ENCODE measurements at places on chromosomes 3 and 15.

GRCh38 chr3:97201814-97202213 lies 387.4 kb downstream of the EPHA6 start:
- DNase-seq: no peak

GRCh38 chr3:190645932-190646460 lies 132.1 kb downstream of the IL1RAP start:
- no peak for DNase-seq

- no peak for DNase-seq
Observed at GRCh38 chr3:63442918-63443317, 164.8 kb downstream of the SYNPR start.

- no peak for DNase-seq
Observed at GRCh38 chr15:55791551-55792400, 48.8 kb upstream of the PRTG start.

GRCh38 chr15:72967811-72968530 lies 84.3 kb upstream of the NEO1 start:
- no peak for DNase-seq

DNA sequence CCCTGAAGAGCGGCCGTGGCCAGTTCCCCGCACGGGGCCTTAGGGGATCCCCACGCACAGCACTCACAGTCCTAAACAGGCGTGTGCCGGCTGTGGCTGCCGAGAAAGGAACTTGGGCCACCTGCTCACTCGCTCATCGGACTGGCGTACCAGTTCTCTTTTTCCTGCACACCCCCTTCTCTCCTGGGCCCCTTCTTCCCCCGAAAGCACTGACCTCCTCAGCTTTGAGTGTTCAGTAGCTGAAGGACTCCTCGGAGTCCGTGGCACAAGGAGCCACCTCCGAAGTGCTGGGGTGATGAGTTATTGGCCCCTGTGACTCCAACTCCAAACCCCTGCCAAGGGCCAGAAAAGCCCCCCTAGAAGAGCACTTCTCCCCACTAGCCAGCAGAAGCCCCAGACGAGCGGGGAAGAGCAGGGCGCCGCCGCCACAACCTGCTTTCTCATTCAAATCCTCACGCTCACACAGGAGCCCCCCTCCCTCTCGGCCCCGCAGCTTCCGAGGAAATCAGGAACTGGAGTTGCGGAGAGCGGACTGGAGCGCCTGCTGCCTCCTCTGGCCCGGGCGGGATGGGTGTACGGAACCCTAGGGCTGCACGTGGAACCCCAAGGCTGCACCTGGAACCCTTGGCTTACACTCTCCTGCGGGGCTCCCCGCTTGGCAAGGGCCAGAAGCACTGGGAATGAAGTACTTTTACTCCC lies at the start of gene PLCH1:
Gene PLCH1, minus strand, starts transcription at position 446 of the 699 bp plus-strand sequence. CDS start 40,847 bp downstream, outside the sequence.
- DNase-seq: no peak

- no peak for DNase-seq
Observed at GRCh38 chr3:13723676-13724207, 156.1 kb downstream of the WNT7A start.

- DNase-seq: no peak
Observed at GRCh38 chr3:17469954-17470353, 272.5 kb downstream of the TBC1D5 start.

GRCh38 chr15:49152552-49153312 lies 2.7 kb downstream of the COPS2 start:
- no peak for DNase-seq

DNA sequence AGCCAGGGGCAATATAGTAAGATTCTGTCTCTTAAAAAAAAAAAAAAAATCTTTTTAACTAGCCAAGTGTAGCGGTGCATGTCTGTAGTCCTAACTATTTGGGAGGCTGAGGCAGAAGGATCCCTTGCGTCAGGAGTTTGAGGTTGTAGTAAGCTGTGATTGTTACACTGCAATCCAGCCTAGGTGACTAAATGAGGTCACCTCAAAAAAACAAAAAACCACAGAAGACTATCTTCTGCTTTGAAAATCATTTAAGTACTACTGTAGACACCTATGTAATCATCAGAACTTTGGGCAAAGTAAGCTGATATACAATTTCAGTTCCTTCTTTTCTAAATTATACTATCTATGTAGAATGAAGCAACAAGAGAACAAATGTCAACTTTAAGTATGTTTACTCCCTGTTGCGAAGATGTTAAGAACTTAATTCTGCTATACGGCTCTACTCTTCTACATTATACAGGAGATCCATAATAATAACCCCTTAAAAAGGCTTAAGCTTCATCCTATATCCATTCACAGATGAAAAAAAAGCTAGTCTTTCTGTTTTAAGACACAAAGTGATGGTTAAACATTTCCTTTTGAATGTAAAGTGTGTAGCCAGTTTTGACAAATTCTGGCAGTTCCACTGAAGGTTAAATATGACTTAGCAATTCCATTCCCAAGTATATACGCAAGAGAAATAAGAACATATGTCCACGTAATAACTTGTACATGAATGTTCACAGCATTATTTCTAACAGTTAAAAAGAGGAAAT lies 15.2 kb downstream of the DAZL start:
- no peak for DNase-seq

DNA sequence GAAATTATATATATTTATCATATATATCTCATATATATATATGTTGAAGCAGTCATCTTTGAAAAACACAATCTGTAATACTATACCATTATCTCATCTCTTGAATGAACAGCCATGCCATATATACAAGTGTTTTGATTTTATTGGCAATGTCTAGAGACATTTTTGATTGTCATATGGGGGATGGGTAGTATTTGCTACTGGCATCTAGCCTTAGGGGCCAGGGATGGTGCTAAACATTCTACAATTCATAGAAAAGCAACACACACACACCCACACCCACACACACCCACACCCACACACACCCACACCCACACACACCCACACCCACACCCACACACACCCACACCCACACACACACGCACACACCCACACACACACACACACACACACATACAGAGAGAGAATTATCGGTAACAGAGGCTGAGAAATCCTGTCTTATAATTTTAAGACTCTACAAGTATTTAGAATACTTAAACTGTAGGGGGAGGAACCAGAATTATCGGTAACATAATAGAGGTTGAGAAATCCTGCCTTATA lies 11.1 kb upstream of the PIK3R4 start:
- no peak for DNase-seq

DNA sequence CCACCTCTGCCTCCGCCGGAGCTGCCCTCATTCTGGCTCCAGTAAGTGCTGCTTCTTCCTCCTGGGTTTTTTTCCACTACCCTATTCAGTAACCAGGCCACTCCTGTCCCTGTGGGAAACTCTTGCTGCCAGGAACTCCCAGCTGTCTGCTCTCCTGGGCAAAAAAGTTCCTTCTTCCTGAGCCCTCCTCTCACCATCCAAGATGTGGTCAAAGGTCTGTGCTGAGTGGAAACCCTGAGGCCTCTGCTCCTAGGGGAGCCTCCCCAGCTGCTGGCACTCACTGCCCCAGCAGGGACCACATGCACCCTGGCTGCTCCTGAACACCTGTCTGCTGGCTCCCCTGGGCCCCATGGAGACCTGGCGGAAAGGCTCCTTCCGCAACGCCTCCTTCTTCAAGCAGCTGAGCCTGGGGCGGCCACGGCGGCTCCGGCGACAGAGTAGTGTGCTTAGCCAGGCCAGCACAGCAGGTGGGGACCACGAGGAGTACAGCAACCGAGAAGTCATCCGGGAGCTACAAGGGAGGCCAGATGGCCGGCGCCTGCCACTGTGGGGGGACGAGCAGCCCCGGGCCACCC lies 454 bp downstream of the C15orf62 start:
- no peak for DNase-seq

DNA sequence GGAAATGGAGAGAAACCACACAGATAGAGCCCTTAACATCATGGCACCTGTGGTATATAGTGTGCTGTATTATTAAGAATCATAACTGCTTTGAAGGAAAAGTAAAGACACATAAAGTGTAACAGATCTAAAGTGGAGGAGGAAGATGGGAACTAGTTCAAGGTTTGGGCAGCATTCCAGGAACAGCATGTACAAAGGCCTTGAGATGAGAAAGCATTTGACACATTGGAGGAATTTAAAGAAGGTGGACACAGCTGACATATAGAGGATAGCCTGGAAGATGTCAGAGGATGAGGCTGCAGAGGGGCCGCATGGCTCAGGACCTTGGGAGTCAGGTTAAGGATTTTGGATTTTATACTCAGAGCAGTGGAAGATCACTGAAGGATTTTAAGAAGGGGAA lies 39.0 kb downstream of the LRTM1 start:
- DNase-seq: no peak

GRCh38 chr15:86193716-86194380 lies 114.2 kb downstream of the AGBL1 start:
- no peak for DNase-seq

GRCh38 chr3:72485641-72486040 lies 362.6 kb downstream of the SHQ1 start:
- DNase-seq: no peak

- no peak for DNase-seq
Observed at GRCh38 chr3:15452156-15452555, 24.8 kb downstream of the EAF1 start.

- no peak for DNase-seq
Observed at GRCh38 chr3:64954995-64955636, 267.3 kb upstream of the ADAMTS9 start.

DNA sequence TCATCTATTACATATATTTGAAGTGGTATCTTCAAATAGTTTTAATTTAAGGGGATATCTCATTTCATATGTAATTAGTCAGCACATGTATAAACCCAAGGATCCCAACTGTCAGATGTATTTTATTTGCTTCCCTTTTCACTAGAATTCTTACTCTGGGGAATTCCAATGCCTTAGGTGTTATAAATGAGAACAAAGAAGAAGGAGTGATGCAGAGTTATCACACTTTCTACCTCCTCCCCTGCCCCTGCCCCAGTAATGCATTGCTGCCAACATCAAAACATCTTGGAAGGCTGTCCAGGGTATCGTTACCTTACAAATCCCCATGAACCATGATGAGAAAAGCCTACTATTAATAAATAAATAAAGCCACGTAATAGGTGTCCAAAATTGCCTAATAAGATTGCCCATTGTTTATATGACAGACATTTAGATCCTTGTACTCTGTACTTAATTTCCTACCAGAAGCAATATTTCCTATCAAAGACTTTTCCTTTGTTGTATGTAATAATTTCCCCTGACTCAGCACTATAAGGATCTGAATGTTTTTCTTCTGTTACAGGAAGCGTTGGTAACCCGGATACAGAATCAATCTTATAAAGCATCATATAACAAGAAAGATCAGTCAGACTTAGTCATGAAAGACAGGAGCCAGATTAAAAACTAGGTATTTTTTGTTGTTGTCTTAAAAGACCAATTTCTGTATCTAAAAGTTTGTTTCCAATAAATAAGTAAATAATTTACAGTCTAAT lies 38.8 kb downstream of the CBLB start:
- DNase-seq: no peak

- DNase-seq: no peak
Observed at GRCh38 chr15:84609818-84610525, 9.2 kb downstream of the ZSCAN2 start.

- no peak for DNase-seq
Observed at GRCh38 chr3:87128006-87128405, 99.1 kb upstream of the CHMP2B start.

DNA sequence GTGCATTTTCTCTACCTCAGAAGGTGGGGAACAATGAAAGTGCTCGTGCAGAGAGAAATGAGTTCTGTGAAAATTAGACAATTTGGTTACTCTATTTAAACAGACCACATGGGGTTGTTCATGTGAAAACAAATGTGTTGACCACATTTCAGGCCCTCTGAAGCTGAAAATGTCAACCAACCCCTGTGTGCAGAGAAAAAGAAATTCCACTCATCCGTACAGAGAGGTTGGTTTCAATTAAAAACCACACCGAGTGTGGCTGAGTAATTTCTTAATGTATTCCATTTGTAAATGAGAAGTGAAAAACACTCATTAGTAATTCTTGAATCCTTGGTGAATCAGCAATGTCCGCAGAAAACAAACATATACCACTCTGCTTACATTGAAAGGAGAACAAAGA lies 46.9 kb upstream of the SLC7A14 start:
- DNase-seq: no peak

DNA sequence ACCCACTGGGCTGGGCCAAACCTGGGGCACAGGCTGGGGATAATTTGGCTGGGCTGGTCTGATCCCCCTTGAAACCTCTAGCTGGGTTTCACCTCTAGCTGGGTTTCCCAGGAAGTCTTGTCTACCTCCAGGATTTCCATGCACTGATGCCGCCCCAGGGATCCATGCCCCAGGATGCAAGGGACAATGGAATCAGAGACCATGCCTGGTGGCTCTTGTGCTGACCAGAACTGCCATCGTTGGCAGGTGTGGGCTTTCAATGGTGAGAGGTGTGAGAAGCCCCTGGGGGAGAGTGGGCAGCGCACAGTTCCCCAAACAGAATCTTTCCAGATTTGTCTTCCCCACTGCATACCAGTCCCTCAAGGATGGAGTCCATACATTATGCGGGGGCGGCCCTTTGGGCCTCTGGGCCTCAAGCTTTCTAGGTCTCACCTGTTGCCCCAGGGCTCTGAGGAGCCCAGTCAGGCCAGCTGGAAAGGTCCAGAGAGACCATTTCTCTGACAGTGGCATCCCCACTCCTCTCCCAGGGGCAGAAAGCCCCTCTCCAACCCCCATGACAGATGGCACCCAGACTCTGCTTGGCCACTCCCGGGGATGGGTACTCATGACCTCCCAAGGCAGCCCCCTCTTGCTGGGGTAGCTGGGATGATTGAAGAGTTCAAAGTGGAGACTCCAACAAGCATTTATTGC lies 35.4 kb downstream of the EPHB3 start:
- DNase-seq: no peak

DNA sequence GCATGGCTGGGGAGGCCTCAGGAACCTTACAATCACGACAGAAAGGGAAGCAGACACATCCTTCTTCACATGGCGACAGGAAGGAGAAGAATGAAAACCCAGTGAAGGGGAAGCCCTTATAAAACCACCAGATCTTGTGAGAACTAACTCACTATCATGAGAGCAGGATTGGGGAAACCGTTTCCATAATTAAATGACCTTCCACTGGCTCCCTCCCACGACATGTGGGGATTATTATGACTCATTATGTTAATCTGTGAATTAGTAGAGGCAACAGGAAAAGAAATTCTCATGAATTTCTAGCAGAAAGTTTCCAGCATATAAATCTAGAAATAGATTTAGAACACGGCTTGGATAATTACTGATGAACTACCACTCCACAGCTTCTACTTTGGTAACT lies 937.3 kb downstream of the ROBO1 start:
- no peak for DNase-seq

Data from activated T-helper 1 cell treated with anti-CD3 and anti-CD28 coated beads, Interleukin-2, amount 50 U/mL, for 16 hours (primary cell).